ENCODE measurements at places on chromosomes 5 and 9. TPM values are rescaled to one million over a fixed set of nuclear protein-coding genes. Genes with fewer than 3 reads are reported as not detected.

DNA sequence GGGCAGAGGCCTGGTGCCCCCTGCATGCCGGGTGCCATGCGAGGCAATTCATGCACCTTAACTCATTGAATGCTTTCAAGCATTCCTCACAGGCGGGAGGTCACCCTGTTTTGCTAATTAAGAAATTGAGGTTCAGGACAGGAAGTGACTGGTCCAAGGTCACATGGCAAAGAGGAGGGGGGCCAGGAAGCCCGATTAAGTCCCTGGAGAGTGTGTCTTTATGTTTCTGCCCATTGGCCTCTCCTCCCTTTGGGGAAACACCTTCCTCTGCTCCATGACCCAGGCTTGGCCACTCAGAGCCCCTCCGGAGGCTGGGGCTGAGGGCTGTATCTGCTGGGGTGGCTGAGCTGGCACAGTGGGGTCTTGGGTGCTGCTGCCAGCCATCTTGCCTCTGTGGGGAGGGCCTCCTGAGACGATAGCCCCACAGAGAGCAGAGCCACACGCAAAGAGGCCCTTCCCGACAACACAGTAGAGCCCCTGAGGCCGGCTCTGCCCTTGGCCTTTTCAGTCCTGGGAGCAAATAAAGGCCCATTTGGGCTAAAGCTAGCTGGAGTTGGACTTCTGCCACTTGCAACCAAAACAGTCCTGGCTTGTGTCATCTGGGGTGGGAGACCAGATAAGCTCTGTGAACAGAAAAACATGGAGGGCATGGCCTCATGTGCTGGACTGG, 90.8 kb upstream of the NEURL1B start:
- no peak for DNase-seq

GRCh38 chr9:108636013-108636412, 219.8 kb downstream of the ACTL7B start:
- DNase-seq = no peak

DNA sequence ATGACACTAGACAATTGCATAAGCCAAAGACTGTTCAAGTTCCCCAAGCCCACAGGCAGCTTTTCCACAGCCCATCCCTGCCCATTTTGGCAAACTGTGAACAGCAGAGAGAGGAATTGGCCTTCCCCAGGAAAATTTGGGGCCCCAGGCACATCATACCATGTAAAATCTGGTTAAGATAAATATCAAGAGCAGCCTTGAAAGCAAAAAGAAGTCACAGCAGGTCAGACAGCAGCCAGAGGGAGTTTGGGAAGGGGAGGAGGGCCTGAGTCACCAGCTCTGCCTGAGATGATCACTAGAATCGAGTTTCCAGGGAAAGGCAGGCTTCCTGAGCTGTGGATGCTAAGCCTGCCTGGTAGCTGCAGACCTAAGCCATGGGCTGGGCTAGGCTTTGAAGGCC, 179.2 kb downstream of the RFK start:
- DNase-seq = no peak

GRCh38 chr9:129284607-129285291, 106.7 kb upstream of the IER5L start:
- DNase-seq = no peak

DNA sequence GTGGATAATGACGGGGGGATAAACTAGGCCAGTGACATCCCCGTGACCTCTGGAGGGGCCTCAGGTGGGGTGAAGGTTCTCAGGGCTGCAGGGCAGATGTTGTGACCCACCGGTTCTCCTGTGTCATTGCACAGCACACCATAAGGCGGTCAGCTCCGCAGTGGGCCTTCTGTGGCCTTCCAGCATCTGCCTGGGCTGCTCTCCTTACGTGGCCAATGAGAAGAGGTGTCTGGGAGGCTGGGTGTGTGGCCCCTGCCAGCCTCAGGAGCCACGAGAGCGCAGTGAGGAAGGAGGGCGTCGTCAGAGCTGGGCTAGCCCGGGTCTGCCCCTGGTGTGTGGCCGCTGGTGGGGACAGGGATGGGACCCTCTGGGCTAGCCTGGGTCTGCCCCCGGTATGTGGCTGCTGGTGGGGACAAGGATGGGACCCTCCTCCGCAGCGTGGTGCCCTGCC, 48.7 kb downstream of the COL5A1 start:
- no peak for DNase-seq

DNA sequence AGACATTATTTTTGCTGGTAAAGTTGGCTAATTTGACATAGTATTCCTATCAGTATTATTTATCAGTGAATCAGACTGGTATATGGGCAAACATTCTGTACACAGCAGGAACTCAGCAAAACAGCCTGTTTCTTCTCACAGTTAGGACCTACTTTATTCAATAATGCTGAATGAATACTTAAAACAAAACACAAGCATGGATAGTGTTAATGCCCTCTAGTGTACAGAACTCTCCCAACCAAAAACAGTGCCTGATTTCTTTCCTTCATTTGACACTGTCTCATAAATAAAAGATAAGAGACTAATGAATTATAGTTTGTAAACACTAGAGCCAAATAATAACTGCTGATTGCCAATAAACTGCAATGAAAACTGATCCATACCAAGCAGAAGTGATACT, 1113.3 kb downstream of the PTPRD start:
- no peak for DNase-seq

GRCh38 chr5:55645304-55645703, 66.8 kb downstream of the SLC38A9 start:
- no peak for DNase-seq

GRCh38 chr9:33415501-33416038, 13.2 kb upstream of the AQP7 start:
- peak; percentile 96 for DNase-seq

DNA sequence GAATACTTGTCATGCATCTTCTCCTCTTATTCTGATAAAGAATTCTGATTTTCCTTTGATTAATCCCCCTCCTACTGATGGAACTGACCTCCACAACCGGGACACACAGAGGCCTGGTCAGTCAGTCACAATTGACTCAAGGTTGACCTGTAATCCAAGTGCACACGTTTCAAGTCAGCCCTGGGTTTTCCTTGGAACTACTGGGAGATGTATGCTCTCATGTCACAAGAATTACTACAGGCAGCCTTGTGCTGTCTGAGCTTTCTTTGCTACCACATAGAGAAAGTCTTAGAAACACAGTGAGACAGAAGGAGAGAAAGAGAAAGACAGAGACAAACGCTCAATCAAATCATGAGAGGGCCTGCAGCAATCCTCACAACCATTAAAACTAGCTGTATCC, 345.8 kb downstream of the PDE4D start:
- no peak for DNase-seq

DNA sequence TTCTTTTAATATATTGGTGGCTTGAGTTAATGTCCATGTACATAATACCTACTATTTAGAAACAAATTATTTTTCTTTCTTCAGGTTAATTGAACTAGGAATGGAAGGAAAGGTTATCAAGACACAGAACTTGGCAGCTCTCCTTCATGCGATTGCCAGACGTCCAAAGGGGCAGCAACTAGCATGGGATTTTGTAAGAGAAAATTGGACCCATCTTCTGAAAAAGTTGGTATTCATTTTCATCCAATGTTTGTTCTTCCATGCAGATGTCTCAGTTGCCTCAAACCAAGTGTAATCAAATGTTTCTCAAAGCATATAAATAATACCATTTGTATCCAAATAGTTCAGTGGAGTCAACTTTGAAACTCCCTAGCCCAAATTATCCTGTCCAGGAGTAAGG, 22.6 kb upstream of the LNPEP start:
- DNase-seq = no peak

- DNase-seq = no peak
Measured at GRCh38 chr5:172901788-172902496, 57.3 kb upstream of the RPL26L1 start.

DNA sequence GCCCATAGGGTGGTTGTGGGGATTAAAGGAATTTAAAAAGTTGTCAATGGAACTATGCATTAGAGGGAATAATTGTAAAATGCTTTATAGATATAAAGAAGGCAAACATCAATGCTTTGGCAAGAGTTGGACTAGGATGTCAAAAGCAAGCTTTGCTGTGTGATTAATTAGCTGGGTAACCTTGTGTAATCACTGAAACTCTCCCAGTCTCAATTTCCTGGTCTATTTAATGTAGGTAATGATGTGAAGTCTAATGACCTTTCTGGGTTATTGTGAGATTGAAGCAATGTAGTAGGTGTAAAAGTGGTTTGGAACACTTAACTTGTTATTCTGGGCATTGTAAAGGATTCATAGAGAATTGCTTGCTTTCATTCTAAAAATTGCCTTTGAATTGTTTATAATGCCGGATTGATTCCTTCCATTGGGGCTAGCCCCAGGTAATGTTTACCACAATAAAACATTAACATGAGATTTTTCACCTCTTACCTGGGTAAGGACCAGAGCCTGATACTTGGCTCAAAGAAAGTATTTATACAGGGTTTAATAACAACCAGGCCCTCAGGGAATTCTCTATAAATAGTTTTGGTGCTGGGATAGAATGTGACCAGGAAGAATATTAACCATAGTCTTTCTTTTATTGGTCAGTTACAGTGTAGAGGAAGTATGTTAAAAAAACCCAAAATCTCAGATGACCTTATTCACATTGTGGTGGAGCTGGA, 30.0 kb upstream of the CLINT1 start:
- no peak for DNase-seq

DNA sequence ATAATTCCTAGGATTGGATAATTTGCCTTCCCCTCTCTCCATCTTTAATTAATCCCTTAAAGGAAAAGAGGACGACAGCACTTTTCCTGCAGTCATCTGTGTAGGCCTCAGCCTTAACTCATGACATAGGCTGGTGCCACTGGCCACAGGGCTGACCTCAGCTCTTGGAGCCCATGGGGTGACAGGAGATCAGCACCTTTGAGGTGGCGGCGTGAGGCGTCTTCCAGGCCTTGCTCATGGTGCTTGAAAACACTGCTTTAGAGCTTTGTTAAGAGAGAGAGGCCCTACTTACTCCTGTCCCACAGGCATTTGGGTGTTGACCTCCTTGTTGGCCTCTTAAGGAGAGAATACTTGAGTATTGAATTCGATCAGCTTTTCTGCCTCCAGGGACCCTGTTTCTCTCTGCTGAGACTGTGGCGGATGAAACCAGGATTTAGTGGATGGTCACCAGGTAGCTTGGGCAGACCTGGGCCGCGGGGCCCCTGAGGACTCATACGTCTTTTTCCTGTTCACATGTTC, 23.4 kb downstream of the TENT4A start:
- DNase-seq = no peak

GRCh38 chr5:68548959-68549676, 333.6 kb downstream of the PIK3R1 start:
- no peak for DNase-seq

GRCh38 chr5:96933764-96934707, 1.8 kb upstream of the LNPEP start:
- no peak for DNase-seq

- DNase-seq = no peak
Measured at GRCh38 chr5:131877873-131878272, 67.6 kb downstream of the MEIKIN start.

DNA sequence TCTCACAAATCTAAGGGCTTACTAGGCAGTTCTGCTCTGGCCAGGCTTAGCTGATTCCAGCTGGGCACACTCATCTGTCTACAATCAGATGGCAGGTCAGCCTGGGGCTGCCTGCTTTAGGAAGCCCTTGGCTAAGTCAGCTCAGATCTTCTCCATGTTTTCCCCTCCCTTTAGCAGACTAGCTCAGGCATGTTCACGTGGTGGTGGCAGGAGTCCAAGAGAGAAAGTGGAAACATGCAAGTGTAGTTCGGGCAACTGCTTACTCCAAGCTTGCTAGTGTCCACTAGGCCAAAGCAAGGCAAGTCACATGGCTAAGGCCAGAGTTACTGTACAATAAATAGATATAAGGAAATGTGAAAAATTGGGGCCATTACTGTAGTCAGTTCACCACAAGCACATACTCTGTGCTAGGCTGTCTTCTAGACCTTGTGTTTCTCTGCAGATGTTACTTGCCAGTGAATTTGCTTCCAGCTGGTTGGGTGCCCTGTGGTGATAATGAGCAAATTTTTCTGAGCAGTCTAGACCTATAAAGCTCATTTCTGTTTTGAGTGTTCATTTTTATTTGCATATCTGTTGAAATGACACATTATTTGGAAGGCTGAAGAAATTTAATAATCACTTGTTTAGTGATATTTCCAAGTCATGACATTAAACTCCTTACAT, 38.3 kb downstream of the RECK start:
- no peak for DNase-seq

DNA sequence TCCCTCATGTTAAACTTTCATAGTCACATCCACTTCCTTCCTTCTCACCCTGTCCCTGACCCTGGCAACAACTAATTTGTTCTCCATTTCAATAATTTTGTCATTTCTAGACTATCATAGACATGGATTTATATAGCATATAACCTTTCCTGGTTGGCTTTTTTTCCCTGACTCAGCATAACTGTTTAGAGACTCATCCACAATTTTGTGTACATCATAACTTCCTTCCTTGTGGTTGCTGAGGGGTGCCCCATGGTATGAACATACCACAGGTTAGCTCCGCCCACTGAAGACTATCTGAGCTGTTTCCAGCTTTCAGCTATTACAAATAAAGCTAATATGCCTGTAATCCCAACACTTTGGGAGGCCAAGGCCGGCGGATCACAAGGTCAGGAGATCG, 137.3 kb downstream of the PHF2 start:
- DNase-seq = no peak

DNA sequence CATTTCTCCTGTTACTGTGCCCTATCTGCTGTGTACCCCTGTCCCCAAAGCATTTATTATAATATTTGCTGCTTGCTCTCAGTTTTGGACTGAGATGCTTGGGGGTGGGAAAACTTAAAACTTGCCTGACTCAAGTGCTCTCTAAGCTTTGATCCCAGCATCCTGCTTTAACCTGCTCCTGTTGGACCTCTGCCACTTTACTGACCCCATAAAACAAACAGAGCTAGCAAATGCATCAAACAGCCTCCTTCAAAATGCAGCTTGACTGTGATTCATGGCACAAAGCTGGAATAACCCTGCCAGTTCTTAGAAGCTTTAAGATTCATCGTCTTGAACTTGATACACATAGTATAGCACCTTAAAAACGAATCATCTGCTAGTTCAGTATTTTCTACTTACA, 212.5 kb downstream of the DEPDC1B start:
- DNase-seq = no peak

DNA sequence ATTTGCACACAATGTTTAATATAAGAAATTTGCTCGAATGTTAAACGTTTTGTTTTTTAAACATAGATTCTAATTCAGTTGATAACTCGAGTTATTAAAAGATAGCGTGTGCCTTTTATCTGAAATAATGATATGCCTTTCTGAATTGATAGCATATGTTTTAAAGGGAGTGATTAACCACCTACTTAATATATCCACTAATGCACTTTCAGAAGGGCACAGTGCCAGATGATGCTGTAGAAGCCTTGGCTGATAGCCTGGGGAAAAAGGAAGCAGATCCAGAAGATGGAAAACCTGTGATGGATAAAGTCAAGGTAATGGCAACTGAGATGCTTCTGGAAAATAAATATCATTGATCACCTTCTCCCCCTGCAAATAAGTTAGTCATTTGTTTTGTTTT, 53.9 kb downstream of the ERAP1 start:
- no peak for DNase-seq

Gene ZNF883
- total RNA-seq = 0.73 TPM

Gene IL33
- total RNA-seq = not detected

Gene TMC1
- not detected for total RNA-seq

Gene RAI14
- 1.1 TPM for total RNA-seq

Gene ROR2
- total RNA-seq = not detected

Gene POLR1E
- total RNA-seq = 35.8 TPM

Gene LECT2
- total RNA-seq = not detected

Gene MOB3B
- 0.56 TPM for total RNA-seq

Gene SLIT3
- total RNA-seq = 0.13 TPM

Gene EGFLAM
- total RNA-seq = not detected

All from T-cell (primary cell).